ENCODE measurements at places on chromosomes 2 and 18. TPM values are rescaled to one million over a fixed set of nuclear protein-coding genes. Genes with fewer than 3 reads are reported as not detected.

DNA sequence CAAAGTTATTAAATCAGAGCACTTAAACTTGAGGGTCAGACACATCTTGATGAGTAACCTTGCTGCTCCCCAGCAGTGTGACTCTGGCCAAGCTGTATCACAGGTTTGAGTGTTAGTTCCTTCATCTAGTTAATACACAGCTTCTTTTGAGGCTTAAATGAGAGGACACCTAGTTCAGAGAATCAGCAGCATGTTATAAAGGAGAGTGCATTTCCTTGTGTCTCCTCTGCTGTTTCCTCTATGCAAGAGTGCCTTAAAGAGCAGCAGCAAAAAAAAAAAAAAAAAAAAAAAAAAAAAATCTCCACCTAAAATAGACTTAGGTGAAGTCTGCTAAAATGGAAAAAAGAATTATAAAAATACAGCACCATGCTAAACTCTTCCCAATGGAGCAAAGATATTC is 261.9 kb downstream of the TCF4 start:
- DNase-seq = no peak

DNA sequence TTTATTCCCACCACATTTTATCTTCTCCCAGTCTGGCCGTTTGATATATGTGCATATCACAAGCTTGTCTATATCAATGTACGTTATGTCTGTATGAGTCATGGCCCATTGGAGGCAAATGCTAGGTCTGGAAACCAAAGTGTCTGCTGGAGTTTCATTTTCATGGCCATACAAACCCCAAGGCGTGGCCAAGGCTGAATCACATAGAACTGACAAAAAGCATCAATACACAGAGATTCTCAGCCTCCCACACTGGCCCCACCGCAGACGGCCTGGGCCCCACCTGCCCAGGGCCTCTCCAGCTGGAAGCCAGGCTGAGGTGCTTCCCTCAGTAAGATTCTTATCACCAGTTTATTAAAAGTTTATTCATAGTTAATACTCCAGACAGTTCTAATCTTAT is 40.5 kb upstream of the SALL3 start:
- DNase-seq = peak; percentile 4

GRCh38 chr2:239552213-239552926 is 151.6 kb upstream of the HDAC4 start:
- no peak for DNase-seq

- no peak for DNase-seq
These were observed 921 bp upstream of the FABP1 start for GRCh38 chr2:88128654-88129312.

GRCh38 chr2:219358170-219359075 is 25.9 kb upstream of the RESP18 start:
- DNase-seq = no peak

The BMP10 gene
- not detected for total RNA-seq

The M1AP gene
- total RNA-seq = 3.2 TPM

DNA sequence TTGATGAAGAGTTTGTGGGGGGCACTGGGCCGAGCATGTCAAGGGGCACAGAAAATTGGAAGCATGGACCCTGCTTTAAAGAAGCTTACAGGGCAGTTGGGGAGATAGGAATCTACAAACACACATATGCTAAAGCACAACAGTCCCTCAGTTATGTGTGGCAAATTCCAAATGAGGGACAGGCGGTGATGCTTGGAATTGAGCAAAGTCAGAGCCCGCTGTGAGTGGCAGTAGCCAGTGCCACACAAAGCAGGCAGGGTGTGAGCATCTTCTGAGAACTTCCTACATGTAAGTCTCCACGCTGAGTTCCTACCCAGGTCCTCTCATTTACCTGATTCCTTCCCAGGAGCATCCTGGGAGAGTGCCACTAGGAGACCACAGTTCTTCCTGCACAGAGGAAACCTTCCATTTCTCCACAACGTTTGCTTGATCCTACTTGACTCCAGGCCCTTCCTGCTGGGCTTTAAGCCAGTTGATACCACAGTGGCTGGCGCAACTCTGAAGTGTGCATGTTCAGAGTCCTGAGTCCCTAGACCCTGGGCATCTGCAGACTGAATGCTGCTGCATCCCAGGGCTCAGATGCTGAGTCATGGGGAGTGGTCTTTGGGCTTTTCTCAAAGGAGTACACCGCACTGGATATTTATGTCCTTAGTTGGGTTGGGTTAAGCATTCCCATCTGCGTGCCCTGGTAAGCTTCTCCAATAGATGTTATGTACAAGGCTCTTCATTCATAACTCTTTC is 287.3 kb upstream of the REV1 start:
- no peak for DNase-seq

DNA sequence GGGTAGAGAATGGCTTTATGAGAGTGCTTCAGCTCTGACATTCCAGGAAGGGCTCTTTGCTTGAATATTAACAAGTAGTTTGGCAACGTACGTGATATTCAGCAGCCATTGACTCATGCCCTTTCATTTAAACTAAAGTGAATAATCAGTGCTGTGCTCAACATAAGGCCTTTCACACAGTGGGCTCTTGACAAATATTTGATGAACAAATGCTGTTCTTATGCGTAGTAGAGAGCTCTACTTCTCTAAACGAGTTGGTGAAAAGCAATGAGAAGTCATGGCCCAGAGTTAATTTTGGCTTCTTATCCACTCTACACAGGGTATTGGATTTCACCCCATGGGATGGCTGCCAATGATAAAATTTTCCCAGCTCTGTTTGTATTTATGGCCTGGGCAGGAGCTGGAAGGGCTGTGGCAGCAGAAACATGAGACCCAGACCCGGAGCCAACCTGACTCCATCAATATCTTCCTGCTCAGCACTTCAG is 338.9 kb downstream of the CCDC85A start:
- DNase-seq = peak; percentile 30

DNA sequence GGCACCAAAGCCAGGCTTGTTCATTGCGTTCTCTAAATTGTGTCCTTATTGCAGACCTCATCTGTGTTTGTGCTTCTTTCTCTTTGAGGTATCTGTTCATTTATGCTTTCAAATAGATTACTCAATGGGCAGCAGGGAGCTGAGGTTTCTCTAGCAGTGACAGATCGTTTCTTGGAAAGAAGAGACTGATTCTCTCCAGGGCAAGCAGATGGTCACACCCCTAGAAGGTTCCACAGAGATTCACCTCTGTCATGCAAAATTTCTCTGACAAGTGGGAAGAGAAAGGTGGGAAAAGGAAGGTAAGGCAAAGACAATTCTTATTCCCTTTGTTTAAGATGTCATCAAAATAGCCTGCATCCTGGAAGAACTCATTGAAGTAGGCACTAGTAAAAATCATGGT is 14.0 kb downstream of the DLGAP1 start:
- DNase-seq = no peak

GRCh38 chr2:137123226-137123625 is 357.9 kb downstream of the THSD7B start:
- DNase-seq = no peak

GRCh38 chr2:147364597-147364996 is 480.2 kb upstream of the ACVR2A start:
- peak; percentile 10 for DNase-seq

DNA sequence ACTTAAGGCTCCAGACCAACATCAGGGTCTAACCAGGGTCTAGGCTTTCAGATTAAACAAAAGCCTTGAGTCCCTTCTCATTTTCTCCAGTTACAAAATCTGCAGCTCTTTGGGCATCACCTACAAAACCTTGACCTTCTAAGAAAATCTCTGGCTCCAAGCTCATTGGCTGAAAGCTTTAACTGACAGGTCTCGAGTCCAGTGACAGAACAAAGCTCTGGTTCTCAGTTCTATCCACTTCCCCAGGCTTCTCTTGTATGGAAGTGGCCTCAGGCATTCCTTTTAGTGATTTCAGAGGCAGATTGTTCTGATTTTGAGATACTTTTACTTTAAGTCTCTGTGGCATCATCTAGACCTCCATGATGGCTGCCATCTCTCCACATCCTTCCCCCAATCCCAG is 11.3 kb downstream of the SIX2 start:
- DNase-seq = no peak

Data from foreskin keratinocyte (primary cell).